ENCODE measurements at places on chromosomes 12 and 14.

- DNase-seq: no peak
Measured at GRCh38 chr12:122842505-122843405, 7.5 kb downstream of the HIP1R start.

DNA sequence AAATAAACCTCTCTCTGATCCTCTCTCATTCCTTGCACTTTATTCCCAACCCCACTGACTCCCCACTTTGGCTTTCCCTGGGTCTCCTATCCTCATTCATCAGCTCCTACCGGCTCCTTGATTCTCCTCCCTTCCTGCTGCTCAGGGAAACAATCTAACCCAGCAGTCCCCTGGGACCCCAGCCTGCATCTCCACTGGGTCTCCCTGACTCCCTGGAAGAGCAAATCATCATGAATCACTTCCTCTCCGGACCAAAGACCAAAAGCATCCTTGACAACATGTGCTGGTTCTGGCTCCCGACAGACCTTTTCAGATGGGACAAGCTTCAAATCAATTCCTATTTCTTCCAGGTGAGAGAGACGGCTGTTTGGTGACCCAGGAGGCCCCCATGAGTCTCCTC lies 76.6 kb downstream of the HSPB8 start:
- no peak for DNase-seq

GRCh38 chr12:45234139-45234865 lies 18.4 kb downstream of the ANO6 start:
- DNase-seq: no peak

DNA sequence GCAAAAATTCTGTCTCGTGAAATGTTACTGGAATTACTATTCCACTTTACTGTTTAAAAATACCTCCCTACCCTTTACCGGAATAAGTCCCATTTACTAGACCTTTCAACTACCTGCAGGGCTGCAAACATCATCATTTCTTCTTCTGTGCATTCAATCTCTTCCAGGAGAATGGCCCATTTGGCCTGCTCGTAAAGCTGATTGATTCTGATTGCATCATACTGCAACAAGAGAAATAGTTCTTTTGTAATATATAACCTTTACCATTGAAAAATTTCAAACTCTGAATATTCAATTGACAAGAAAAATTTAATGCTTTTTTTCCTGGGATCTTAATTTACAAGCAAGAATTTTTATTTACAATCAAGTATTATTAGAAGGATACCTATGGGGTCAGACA lies 72.4 kb downstream of the FERMT2 start:
- DNase-seq: no peak

DNA sequence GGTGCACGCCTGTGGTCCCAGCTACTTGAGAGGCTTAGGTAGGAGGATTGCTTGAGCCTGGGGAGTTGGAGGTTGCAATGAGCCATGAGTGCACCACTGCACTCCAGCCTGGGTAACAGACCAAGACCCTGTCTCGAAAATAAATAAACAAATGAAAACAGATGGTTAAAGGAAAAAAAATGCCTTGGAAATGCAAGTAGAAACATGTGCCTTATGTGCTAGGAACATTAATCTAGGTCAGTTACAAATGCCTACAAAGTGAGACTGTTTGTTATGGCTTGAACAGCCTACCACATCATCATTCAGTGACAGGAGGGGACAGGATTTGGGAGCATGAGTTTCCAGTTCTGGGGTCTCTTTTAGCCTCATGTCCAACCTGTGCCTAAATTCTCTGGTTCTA lies 52.4 kb upstream of the BCAT1 start:
- no peak for DNase-seq

DNA sequence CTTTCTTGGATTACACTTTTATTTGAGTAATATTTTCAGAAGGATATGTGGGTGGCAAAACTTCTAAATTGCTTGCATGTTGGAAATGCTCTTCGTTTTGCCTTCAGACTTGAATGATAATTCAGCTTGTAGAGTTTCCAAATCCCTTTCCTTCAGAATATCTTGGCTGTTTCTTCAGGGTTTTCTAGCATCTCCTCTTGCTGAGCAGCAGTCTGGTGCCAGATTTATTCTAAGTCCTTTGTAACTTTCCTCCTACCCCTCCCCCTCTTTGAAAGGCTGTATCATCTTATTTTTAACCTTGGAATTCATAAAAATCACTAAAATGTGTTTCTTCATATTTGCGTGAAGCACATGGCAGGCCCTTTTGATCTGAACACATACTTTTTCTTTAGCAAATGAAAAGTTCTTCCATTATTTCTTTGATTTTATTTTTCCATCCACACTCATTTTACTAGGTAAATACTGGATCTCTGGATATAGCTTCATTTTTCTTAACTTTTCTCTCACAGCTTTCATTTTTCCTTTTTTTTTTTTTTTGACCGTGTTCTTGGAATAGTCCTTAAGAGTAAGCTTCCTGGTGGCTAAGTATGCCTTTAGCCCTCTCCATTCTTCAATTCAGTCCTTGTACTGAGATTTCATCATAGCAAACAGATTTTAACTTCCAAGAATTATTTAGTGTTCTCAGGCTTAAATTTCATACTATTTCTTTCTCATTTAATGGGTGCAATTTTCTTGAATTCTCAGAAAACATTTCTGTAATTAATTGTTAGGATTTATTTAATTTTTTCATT lies 102.0 kb downstream of the SLC38A4 start:
- DNase-seq: no peak

- no peak for DNase-seq
Measured at GRCh38 chr12:131701705-131702572, 9.0 kb upstream of the SFSWAP start.

- DNase-seq: no peak
Measured at GRCh38 chr12:120725151-120725658, 421 bp upstream of the ACADS start.

GRCh38 chr14:77988970-77989369 lies 181.2 kb upstream of the NRXN3 start:
- no peak for DNase-seq
